Amniotic stem cell (primary cell): ENCODE measurements at places on chromosomes 12 and 14.

GRCh38 chr12:15664491-15664890, 124.7 kb downstream of the EPS8 start:
- no peak for DNase-seq

GRCh38 chr14:94120667-94121340, 8.6 kb downstream of the IFI27L2 start:
- DNase-seq: peak; percentile 36

DNA sequence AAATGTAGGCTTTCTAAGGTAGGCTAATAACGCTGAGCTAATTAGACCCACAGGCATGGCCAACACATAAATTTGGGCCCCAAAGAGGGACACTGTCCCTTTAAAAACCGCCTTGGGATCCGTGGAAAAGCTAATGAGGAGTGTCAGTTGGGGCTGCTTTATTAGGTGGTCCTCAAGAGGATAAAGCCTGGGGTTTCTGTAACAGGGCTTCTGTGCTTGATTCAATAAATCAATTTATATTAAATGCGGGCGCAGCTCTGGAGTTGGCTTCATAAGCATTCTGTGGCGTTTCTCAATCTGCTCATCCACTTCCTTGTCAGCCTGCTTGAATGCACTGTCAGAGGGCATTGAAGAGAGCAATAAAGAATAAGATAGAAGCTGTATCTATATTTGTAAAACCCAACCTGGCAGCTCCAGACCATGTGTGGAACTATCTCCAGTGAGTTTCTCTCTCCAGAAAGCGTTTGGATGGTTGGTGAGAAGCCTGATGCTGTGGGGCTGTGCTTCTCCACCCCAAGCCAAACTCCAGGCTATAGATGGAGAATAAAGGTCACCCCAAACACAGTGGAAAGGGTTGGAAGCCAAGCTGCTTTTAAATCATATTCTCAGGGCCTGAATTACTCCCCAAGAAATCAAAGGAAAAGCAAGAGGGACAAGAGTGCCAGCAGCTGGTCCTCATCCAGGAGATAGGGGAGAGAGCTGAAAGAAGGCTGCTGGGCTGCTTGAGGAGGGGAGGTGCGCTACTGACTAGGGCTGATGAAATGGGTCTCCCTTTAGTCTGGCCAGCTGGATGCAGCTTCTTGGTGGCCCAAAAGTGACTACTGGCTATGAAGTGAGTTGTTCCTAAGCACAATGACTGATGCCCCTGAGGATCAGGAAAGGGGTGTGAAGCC, 222.0 kb downstream of the PPM1H start:
- no peak for DNase-seq

DNA sequence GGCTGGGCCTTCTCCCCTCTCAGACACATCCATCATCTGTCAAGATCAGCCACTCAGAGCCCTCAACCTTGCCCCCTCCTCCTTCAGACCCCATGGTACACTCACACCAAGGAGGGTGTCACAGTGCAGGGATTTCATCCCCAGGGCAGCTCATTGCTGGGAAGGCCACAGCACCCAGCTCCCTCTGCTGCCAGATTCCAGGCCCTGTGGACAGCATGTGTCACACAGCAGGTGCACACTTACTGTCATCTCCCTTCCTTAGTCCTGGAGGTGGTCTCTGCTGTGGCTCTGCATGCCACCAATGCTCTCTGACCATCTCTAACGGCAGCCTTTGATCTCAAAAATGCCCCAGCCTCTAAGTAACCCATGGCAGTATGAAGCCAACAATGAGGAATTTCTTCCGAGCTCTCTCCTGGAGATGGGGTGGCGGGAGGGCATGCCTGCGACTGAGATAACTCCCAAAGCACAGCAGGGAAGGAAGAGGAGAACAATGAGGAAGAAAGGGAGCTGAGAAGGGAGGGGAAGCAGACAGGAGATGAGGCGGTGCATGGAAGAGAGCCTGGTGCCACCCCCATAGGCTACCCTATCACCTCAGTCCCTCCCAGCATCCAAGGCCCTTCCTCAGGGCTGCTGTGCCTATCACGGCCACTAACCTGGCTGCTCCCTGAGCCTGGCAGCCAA, 101.0 kb downstream of the SINHCAF start:
- no peak for DNase-seq

DNA sequence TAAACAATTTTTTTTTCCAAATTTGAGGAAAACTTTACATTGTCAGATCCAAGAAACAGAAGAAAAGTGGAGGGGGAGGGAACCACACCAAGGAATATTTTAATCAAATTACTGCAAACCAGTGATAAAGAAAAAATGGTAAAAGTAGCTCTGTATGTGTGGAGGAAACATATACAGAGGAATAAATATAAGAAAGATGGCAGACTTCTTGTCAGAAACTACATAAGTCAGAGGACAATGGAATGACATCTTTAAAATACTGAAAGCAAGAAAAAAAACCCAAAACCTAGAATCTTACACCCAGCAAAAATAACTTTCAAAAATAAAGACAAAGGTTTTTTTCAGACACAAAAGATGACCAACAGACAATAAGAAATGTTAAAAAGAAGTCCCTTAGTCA, 10.2 kb upstream of the LLPH start:
- no peak for DNase-seq

- no peak for DNase-seq
These were observed 675 bp downstream of the NEDD8 start for GRCh38 chr14:24231263-24232120.

- DNase-seq: no peak
These were observed 857 bp downstream of the ETNK1 start for GRCh38 chr12:22625762-22626294.

DNA sequence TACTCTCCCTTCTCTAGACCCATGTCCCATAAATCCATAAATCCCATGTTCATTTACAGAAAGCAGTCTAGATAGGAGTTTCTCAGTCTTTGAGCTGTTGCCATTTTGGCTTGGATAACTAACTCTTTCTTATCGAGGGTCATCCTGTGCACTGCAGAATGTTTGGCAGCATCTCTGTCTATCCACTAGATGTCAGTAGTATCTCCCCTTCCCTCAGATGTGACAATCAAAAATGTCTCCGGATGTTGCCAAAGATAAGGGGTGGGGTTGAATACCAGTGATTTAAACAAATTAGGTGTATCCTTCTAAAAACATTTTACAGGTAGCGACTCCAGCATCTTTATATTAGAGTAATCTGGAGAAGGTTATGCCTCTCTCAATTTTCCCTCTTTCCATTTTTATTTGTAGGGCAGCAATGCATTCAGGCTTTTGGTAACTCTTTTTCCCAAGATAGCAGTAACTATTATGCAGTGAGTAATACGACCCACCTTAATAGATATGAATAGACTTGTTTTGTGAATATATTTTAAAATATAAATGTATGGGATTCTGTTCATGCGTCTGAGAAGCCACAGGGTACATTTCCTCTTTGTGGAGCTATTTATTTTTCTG, 100.7 kb downstream of the LRRK2 start:
- DNase-seq: no peak

- DNase-seq: no peak
These were observed 27.8 kb upstream of the NEDD1 start for GRCh38 chr12:96879301-96879700.

DNA sequence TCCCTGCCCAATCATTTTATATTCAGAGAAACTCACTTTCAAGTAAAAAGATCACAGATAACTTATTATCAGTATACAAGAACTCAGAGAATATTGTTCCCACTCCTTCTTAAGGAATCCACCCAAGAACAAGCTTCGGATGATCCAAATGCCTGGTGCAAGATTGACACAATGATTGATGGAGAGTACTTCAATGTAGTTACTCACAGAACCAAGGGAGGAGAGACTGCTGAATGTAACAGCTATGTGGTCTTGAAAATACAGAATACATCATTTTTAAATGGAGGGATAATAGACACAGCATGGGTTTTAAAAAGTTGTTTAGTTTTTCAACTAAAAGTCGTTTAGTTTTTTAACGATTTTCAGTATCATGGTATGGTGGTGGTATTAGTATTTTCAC, 38.4 kb upstream of the SELPLG start:
- no peak for DNase-seq

- no peak for DNase-seq
These were observed 48.9 kb upstream of the PPP1CC start for GRCh38 chr12:110791589-110791988.

- peak; percentile 22 for DNase-seq
These were observed 3.3 kb downstream of the PPP1R3E start for GRCh38 chr14:23299211-23299957.

DNA sequence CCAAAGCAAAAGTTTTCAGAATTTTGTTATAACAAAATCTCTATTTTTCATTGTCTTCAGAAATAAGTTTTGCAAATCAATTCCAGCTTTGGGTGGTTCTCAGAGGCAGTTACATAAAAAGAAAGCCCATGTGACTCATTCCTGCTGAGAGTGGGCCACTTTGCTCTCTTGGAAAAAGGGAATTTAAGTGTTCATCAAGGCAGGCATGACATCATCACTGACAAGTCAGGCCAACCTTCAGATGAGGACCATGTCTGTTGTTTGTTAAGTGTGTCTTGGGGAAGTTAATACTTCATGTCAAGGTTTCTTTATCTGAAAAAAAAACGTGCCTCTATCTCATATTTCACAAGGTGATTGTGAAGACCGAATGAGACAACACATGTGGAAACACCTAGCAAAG, 519.8 kb upstream of the TMPO start:
- DNase-seq: no peak

DNA sequence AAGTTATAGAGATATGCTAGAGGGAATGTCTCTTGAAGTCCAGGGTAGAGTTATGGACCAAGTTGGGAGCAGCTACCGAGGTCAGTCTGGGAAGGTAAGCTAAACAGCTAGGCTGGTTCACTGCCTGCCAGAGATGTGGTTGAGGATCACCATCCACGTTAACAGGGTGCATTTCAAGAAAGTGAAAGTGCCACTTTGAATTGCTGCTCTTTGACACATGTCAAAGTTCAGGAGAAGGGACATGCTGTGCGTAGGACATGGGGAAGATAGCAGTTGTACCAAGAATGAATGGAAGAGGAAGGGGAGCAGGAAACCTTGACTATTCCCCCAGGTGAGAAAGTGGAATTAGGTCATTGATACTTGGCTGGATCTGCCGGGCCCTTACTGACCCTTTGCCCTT, 49.5 kb downstream of the MAX start:
- no peak for DNase-seq

DNA sequence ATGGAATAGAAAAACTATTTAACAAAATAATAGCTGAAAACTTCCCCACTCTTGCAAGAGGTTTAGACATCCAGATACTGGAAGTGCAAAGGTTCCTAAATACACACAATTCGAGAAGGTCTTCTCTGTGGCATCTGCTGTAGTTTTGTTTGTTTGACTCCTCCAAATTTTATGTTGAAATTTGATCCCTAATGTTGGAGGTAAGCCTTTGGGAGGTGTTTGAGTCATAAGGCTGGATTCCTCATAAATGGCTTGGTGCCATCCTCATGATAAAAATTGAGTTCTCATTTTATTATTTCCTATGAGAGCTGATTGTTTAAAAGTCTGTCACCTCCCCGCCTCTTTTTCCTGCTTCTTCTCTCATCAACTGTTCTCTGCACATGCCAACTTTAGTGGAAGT, 182.7 kb downstream of the MYRFL start:
- DNase-seq: no peak

DNA sequence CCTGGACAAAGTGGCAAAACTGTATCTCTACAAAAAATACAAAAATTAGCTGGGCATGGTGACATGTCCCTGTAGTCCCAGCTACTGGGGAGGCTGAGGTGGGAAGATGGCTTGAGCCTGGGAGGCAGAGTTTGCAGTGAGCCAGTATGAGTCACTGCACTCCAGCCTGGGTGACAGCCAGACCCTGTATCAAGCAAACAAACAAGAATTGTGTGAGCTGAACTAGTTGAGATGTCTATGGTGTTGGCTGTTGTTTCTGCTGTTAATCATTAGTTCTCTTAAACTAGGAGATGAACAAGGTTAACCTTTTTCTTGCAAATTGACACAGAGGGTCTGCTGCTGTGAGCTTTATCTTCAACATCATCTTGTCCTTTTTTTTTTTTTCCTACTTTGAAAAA, 23.6 kb downstream of the RASSF3 start:
- DNase-seq: no peak

GRCh38 chr12:107917912-107918800, 143.7 kb downstream of the ASCL4 start:
- no peak for DNase-seq

- no peak for DNase-seq
These were observed 6.3 kb upstream of the NPAS3 start for GRCh38 chr14:32932302-32932913.

- DNase-seq: no peak
These were observed 871 bp upstream of the COQ5 start for GRCh38 chr12:120529641-120530417.

- DNase-seq: no peak
These were observed 437.7 kb downstream of the PRKD1 start for GRCh38 chr14:29489911-29490425.

DNA sequence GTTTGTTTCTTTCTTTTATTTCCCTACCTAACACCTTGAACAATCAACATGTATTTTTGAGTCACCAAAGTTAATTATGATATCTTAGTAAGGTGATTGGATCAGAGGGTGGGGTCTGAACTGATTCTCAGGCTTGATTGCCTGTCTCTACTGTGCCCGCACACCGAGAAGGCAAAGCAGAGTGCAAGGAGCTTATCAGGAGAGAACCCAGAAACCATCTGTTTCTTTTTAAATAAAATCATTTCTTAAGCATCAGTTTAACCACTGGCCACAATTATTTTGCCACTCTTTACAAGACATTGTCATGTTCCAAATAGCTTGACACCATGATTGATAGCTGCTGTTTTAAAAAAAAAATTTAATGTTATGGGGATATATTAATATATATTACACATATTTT, 3.1 kb downstream of the GARIN2 start:
- no peak for DNase-seq

GRCh38 chr12:5521456-5522325, 89.8 kb downstream of the NTF3 start:
- no peak for DNase-seq

- DNase-seq: no peak
These were observed 80.4 kb upstream of the WSCD2 start for GRCh38 chr12:108048686-108049085.

DNA sequence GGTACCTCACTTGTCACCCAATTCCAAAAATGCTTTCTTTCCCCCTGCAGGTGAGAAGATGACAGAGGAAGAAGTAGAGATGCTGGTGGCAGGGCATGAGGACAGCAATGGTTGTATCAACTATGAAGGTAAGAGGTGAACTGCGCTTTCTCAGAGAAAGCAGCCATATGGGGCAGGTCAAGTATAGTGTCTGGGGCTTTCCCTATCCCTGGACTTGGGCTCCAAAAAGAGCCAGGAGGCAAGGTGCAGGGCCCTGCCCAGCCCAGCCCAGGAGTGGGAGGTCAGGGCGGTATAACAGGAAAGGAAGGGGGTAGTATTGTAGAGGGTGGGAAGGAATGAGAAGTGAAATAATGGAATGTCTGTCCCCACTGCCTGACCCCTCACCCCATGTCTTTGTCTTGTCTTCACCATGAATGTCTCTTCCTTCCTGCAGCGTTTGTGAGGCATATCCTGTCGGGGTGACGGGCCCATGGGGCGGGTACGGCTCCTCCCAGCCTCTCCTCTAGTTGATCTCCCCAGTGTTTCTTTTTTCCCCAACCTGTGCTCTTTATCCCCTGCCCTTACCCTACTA, 2.1 kb downstream of the MYL6 start:
- no peak for DNase-seq
